ENCODE measurements at places on chromosomes 2 and 18. TPM values are rescaled to one million over a fixed set of nuclear protein-coding genes. Genes with fewer than 3 reads are reported as not detected.
A peak's percentile ranks its signal among the peaks of the same experiment; 100 is the strongest.

OSR1 gene
- total RNA-seq: 37.8 TPM

DNA sequence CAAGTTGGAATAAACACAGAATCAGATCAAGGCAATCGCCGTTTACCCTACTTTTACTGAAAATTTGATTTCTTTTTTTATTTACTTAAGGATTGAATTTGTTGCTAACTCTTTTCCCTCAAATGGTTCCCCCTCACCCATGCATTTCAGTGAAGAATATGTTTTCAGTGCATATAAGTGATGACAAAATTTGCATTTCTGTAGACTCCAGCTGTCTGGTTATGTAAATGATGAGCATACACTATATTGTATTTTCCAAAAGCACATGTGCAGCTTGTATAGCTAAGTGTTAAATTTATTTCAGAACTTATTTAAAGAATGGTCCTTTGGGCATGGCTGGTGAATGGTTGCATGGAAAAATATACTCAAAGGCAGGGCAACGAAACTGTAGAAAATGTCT is 437.7 kb downstream of the PTPRM start:
- DNase-seq: no peak

- no peak for DNase-seq
Observed at GRCh38 chr2:48169141-48169592, 262.9 kb upstream of the FBXO11 start.

GRCh38 chr2:173521450-173522192 is 166.9 kb downstream of the CDCA7 start:
- DNase-seq: no peak

RUFY4 gene
- total RNA-seq: not detected

PJVK gene
- 1.3 TPM for total RNA-seq

- DNase-seq: no peak
Observed at GRCh38 chr2:854460-854859, 96.2 kb upstream of the SNTG2 start.

GALNT1 gene
- 51.5 TPM for total RNA-seq

DNA sequence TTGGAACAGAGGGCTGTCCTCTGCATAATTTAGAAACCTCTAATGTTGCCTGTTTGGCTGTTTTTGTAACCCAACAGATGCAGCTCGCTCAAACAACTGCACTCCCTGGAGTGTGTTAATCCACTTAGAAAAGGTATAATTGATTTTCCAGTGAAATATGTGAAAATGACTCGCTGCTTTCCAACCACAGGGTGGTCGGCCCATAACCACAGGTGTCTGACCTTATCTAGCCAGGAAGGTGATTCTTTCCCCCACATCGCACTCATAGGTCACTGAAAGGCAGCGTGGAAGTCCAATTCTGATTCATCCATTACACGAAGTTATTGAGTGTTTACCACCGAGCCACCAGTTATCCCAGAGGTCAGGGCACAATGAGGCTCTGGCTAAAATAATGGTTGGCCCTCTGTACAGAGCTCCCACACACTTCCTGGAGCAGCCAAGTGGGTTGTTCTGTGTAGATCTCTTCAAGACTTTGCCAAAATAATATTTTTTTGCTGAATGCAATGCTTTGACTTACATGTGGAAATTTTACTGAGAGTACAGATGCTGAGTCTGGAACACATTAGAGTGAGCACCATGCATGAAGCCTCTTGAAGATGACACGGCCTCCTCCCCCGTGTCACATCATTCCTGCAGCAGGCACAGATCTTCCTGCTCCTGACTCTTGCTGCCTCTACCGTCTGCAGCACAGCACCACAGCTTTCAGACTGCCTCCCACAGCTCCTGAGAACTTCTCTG is 396.2 kb downstream of the ZNF516 start:
- no peak for DNase-seq

DNA sequence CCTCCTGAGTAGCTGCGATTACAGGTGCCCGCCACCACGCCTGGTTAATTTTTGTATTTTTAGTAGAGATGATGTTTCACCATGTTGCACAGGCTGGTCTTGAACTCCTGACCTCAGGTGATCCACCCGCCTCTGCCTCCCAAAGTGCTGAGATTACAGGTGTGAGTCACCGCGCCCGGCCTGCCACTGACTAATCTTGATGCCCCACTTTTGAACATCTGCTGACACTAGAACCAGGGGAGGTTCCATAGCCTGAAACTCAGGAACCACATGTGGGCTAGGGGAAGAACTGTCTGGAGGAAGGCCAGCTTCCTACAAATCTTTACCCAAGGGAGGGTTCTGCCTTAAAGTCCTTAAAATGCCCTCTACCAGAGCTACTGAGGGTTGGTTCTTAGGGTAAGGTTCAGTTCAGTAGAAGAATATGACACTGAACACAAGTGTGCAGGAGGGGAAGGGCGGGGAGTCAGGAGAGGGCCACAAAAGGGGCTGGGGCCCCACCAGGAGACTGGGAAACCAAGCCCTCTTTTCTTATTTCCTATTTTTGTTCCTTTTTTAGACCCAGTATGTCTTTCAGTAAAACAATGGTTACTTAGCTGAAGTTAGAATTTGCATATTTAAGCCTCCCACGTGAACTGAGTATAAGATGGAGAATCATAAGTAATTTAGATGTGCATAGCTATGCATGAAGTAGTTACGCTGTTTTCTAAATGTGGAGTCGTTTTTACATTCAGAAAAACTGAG is 6.3 kb upstream of the RAB31 start:
- DNase-seq: peak; percentile 41

DNA sequence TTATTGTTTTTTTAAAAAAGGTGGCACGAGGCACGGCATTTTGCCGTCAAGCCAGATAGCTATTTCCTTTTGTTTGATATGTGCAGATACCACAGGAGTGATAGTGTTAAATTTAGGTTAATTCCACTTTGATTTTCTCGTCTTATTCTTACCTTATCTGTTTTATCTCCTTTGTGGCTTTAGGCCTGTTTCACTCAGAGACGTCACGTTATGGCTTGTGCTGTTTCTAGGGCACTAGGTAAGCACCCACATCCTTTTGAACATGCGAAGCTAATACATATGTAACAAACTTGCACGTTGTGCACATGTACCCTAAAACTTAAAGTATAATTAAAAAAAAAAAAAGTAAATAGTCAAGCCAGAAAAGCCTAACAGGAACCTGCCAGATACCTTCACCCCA is 57.8 kb downstream of the C18orf63 start:
- DNase-seq: no peak

- DNase-seq: no peak
Observed at GRCh38 chr2:62313449-62314227, 117.7 kb downstream of the B3GNT2 start.
